Smooth muscle cell of the pulmonary artery (primary cell): ENCODE measurements at places on chromosomes 1 and 21. TPM values are rescaled to one million over a fixed set of nuclear protein-coding genes. Genes with fewer than 3 reads are reported as not detected.

Gene OR4F29
- total RNA-seq = 0.20 TPM in 2 replicates

Gene AGT
- 0.86 and 2.7 TPM in 2 replicates for total RNA-seq

Gene FMO2
- total RNA-seq = 11.8 and 21.1 TPM in 2 replicates

Gene C4BPB
- not detected in 2 replicates for total RNA-seq

Gene LORICRIN
- not detected in 2 replicates for total RNA-seq

Gene MRPL37
- 41.7 and 49.0 TPM in 2 replicates for total RNA-seq

Gene RERE
- 60.9 and 72.9 TPM in 2 replicates for total RNA-seq

Gene ZNF683
- total RNA-seq = not detected in 2 replicates

Gene HSD3B1
- total RNA-seq = not detected in 2 replicates

Gene ACTA1
- not detected in 2 replicates for total RNA-seq

Gene AMPD1
- total RNA-seq = not detected in 2 replicates

Gene TTC34
- total RNA-seq = 0.20 and 0.33 TPM in 2 replicates

Gene CBR3
- 4.8 and 5.8 TPM in 2 replicates for total RNA-seq

Gene PLCH2
- 0.33 and 0.53 TPM in 2 replicates for total RNA-seq

Gene MSH4
- 0.33 and 0.52 TPM in 2 replicates for total RNA-seq

Gene ACKR1
- total RNA-seq = not detected in 2 replicates

Gene KRTAP7-1
- not detected in 2 replicates for total RNA-seq

Gene CCDC17
- 1.0 and 1.2 TPM in 2 replicates for total RNA-seq

Gene HSPG2
- 659 and 1,078 TPM in 2 replicates for total RNA-seq

Gene SLC6A17
- 0.33 and 0.79 TPM in 2 replicates for total RNA-seq

Gene PLA2G2C
- not detected in 2 replicates for total RNA-seq

Gene RAB3B
- total RNA-seq = 28.3 and 37.1 TPM in 2 replicates

Gene CRP
- not detected in 2 replicates for total RNA-seq

Gene TNFAIP8L2
- not detected in 2 replicates for total RNA-seq

Gene B3GALT2
- 0.92 and 2.4 TPM in 2 replicates for total RNA-seq

Gene STK40
- 15.6 and 18.5 TPM in 2 replicates for total RNA-seq

Gene DIPK1A
- 6.9 and 24.6 TPM in 2 replicates for total RNA-seq

Gene HSD3B2
- not detected in 2 replicates for total RNA-seq

Gene AIRE
- 0.03 and 0.07 TPM in 2 replicates for total RNA-seq

Gene SHISA4
- total RNA-seq = 22.5 and 27.0 TPM in 2 replicates

Gene ZMPSTE24
- 64.0 and 84.4 TPM in 2 replicates for total RNA-seq

Gene CCDC30
- 1.4 and 1.9 TPM in 2 replicates for total RNA-seq

Gene ARHGEF16
- 0.52 and 0.66 TPM in 2 replicates for total RNA-seq

Gene TACSTD2
- 0.13 and 0.26 TPM in 2 replicates for total RNA-seq

Gene C1orf185
- total RNA-seq = not detected in 2 replicates

Gene FCMR
- 0.13 TPM in 1 of 2 replicates, not detected in the other for total RNA-seq

Gene SPRR1A
- total RNA-seq = not detected in 2 replicates

Gene SMCP
- total RNA-seq = not detected in 2 replicates

Gene ENAH
- total RNA-seq = 107 and 160 TPM in 2 replicates

Gene FASLG
- total RNA-seq = not detected in 2 replicates

Gene TMCC2
- total RNA-seq = 2.7 and 3.3 TPM in 2 replicates

Gene MPZ
- total RNA-seq = 0.89 and 2.2 TPM in 2 replicates

Gene FCRL2
- not detected in 2 replicates for total RNA-seq

Gene FHAD1
- total RNA-seq = 0.03 TPM in 1 of 2 replicates, not detected in the other

Gene CHI3L2
- total RNA-seq = 6.0 and 13.9 TPM in 2 replicates

Gene JUN
- total RNA-seq = 95.2 and 108 TPM in 2 replicates

Gene PLPP3
- 49.2 and 306 TPM in 2 replicates for total RNA-seq

Gene WNT3A
- total RNA-seq = not detected in 2 replicates

Gene NEGR1
- total RNA-seq = 15.7 and 36.2 TPM in 2 replicates
